Activated T-cell treated with anti-CD3 and anti-CD28 coated beads, Interleukin-2, amount 50 U/mL, for 4 hours (primary cell): ENCODE measurements at places on chromosomes 5 and 9.

DNA sequence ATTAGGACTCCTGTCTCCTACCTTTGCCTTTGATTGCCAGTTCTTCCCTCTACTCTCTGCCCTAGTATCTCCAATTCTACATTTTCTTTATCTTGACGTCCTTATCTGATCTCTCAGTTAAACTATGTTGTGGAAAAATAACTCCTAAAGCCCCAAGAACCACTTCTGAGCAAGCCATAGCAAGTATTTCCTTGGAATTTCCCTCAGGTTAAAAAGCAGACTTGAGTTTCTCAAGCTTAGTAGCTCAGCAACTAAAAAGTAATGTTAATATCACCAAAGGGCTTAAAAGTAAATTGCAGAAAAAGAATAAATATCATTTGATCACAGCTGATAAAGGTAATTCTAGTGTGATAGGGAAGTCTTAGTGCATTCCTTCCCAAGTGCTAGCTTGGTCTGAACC lies 13.2 kb upstream of the HSPB3 start:
- no peak for DNase-seq

DNA sequence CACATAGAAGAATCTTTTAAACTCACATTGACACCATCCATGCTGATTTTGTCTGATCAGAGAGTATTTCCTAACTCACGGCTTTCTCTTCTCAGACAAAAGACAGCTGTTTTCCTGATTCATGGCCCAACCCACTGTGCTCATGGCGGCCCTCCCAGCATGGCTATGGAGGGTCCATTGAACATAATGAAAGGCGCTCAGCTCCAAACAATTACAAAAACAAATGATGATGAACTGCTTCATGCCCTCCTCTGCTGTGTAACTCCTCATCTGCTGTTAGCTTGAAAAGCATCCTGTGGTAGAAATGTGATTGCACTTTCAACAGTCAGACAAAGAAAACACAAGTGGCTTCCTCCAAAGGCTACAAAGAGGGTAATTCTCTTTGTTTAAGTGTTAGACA lies 673.8 kb downstream of the PRELID2 start:
- no peak for DNase-seq

DNA sequence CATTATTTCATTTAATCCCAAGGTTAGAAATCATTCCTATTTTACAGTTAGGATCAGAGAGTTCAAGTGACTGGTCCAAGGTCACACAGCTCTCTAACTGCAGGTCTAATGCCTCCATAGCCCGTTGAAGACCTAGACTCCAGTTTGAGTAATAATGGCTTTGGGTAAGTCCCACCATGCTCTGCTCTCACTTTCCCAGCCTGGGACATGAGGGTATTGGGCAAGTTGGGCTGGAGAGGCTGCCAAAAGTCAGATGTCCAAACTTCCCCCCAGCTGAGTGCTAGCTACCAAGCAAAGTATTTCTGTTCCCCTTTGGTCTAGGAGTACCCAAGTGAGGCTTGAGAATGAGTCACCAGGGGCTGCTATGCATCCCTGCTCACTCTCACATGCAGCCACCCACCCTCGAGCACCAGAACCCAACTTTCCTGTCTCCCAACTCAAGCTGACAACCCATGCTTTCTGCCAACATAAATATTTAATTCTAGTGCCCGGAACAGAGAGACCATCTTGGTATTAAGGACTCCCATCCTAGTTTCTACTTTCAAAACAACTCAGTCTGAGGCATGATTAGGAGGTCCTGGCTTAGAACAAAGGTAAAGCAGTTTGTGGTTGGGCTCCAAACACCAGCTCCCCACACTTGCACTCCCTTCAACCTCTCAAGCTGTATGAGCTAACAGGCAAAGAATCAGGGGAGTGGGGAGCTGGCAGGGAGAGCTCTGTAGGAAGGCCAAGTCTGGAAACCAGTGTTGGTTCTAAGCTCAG lies 236.5 kb upstream of the TRIM32 start:
- no peak for DNase-seq

GRCh38 chr5:150764530-150764929 lies 5.7 kb upstream of the DCTN4 start:
- no peak for DNase-seq

GRCh38 chr9:114432323-114433067 lies 44.7 kb upstream of the AKNA start:
- DNase-seq = no peak

DNA sequence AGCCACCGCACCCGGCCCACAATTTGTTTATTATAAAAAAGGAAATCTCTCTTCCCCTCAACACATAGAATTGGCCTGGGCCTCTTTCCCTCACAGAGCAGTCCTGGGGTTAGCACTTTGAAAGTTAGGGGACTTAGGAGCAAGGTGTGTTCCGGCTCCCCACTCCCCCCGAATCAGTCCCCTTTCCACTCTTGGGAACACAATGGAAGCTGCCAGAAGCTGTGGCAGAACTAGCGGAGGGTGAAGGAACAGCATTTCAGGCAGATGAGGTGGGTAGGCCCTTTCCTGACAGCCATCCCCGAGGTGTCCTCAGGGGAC lies 16.4 kb upstream of the C5orf47 start:
- DNase-seq = no peak

- DNase-seq = no peak
These were observed 37.3 kb downstream of the CSF2 start for GRCh38 chr5:132110930-132111329.

DNA sequence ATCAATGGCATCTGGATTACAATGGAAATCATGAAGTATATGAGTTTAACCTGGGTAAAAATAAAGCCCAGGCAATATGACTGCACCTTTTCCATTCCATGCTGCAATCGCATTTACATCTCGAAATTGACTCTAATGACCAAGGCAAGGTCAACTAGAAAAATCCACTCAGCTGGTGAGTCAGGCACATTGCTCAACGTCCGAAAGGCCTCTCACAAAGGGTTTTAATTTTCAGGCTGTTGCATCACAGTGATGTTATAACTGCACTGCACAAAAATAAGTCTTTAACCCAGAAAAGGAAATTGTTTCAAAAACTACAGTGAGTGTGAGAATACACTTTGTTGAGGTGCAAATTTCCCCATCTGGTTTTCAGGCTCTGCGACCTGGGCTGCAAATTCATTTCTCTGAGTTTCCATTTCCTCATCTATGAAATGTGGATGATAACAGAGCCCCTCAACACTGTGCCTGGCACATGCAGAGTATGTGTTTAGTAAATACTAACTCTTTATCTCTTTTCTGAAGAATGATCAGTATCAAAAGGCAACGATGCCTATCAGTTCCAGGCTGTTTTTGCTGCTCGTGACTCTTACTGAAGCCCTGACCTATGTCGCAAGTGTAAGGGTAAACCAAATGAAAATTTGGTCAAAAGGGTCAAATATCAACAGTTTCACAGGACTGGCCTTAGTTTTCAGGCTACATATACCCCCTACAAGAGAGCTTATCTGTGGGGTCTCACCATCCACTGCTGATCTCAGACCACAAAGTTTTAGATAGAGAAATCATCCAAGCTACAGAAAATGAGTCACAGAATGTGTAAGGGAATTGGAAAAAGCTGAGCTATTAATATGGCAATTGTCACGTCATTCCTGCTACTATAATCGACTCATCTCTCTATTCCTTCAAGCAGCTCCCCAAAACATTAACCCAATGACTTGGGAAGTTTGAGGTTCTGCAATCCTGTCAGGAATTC lies 4.1 kb downstream of the NFIL3 start:
- no peak for DNase-seq

GRCh38 chr5:160434022-160434531 lies 12.4 kb downstream of the PTTG1 start:
- DNase-seq = no peak

GRCh38 chr5:79430196-79430595 lies 83.7 kb downstream of the HOMER1 start:
- no peak for DNase-seq

DNA sequence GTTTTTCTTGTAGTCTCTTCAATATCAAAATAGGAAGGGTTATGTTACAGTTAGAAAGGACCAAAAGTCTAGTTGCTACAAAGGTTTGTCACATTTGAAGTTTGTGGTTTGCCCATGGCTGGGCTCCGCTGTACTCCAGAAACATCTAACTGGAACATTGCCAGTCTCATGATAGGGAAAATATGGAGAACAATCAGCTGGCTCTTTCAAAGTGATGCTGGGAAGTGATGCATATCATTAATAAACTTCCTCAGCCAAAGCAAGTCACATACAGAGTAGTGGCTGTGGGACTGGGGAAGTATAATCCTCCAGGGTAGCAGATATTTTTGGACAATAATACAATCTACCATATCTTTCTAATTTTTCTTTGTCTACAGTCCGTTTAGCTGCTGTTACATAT lies 8.8 kb downstream of the BTF3 start:
- DNase-seq = no peak

- no peak for DNase-seq
These were observed 93.5 kb downstream of the ZNF608 start for GRCh38 chr5:124652892-124653441.

GRCh38 chr9:5552301-5552700 lies 42.0 kb downstream of the PDCD1LG2 start:
- no peak for DNase-seq
